CD4-positive, alpha-beta T cell (primary cell): ENCODE measurements at places on chromosomes 11 and 22.
A peak's percentile ranks its signal among the peaks of the same experiment; 100 is the strongest.

DNA sequence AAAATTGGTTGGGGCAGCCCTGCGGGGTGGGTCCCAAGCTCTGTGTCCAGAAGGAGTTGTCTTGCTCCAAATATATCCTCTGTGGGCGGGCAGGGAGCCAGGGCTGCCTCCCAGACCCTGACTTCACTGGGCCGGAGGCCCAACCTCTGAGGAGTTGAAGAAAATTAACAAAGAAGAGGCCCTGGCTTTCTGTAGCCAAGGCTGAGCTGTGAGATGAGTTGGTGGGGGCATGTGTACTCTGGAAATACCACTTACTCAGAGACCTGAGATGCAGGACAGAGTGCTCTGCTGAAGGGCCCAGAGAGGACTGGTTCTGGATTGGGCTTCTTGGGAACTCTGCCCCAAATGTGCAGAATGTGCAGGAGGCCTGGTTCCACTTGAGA is 96.3 kb downstream of the SWAP70 start:
- DNase-seq: no peak
- no peaks in the 10 kb centered on the region for H3K27me3 ChIP-seq
- peaks cover 21% of the 10 kb centered on the region for H3K4me1 ChIP-seq
- H3K36me3 ChIP-seq: no peaks in the 10 kb centered on the region

DNA sequence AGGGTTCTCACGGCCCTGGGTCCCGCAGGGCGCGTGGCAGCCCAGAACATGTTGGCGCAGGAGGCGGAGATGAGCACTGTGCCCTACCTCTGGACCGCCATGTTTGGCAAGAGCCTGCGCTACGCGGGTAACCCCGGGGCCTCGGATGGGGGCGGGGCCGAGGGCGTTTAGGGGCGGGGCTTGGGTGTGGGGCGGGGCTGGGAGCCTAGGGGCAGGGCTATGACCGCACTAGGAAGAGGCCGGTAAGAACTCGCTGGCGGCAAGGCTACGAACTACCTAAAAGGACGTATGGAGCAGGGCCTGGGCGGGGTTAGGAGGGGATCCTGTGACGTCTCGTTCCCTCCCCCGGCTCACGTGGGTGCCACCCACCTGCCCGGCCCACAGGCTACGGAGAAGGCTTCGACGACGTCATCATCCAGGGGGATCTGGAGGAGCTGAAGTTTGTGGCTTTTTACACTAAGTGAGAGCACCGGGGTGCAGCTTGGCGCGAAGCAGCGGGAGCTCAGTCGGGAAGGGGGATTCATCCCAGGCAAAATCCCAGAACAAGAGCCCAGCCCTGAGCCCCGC is 2.8 kb upstream of the LZTR1 start:
- DNase-seq: peak; percentile 45
- peaks cover 46% of the 10 kb centered on the region for H3K4me1 ChIP-seq
- H3K27me3 ChIP-seq: no peaks in the 10 kb centered on the region
- no peak overlapping the region for H3K27ac ChIP-seq
- H3K36me3 ChIP-seq: peaks cover 6% of the 10 kb centered on the region

DNA sequence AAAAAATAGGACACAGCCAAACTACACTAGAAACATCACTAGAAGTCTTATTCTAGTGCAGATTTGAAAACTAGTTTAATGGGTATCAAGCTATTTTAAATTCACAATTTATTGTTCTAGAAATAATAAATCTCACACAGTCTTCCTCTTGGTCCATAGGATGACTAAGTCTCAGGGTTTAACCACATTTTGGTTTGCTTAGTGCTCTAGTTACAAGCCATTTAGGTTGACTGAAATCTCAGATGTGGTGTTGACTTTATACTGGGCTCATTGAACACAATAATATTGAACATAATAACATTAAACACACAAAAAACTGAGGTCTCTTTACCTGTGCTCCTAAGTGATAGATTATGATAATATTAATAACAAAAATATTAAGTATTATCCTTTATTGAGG is 760.3 kb upstream of the CCDC179 start:
- H3K36me3 ChIP-seq: no peaks in the 10 kb centered on the region
- no peak for DNase-seq
- no peak overlapping the region for H3K27ac ChIP-seq
- H3K27me3 ChIP-seq: no peaks in the 10 kb centered on the region
- H3K4me3 ChIP-seq: no peak overlapping the region

DNA sequence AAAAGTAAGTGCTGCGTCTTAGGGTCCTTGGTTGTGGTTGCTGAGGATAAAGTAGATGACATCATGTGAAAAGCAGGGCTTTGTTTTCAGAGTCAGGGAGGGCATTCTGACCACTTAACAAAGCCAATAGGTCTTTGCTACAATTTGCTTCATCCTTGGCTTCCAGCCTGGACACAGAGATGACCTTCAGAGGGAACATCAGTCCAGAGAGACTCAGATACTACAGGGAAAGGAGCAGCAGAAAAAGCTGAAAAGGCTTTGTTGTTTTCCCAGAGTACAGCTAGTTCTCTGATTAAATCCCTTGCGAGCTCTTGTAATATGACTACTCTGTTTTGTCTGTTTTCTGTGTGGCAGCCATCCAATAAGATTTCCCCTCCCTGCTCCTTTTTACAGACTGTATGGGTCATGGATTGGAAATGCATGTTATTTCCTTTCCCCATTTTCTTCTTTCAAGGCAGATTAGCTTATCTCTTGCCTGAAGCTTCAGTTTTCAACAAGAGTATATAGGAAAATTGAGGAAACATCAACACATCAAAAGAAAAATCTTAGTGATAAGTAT is 31.9 kb downstream of the ATG13 start:
- H3K27ac ChIP-seq: no peak overlapping the region
- H3K4me3 ChIP-seq: no peak overlapping the region
- DNase-seq: no peak

DNA sequence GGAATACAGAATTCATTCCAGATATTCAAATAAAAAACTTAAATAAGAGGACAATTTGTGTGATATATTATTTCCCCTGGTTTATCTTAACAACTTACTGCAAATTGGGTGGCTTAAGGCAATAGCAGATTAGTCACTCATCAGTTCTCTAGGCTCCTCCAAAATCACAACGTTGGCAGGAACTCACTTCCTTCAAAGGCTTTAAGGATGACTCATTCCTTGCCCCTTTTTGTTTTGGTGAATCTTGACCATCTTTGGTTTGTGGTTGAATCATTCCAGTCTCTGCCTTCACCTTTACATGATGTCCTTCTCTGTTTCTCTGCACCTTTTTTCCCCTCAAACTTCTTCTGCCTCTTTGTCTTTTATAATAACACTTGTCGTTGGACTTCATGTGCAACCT is 3.4 kb downstream of the OR10AG1 start:
- no peaks in the 10 kb centered on the region for H3K27me3 ChIP-seq
- no peak overlapping the region for H3K4me3 ChIP-seq
- H3K27ac ChIP-seq: no peak overlapping the region
- no peaks in the 10 kb centered on the region for H3K36me3 ChIP-seq

DNA sequence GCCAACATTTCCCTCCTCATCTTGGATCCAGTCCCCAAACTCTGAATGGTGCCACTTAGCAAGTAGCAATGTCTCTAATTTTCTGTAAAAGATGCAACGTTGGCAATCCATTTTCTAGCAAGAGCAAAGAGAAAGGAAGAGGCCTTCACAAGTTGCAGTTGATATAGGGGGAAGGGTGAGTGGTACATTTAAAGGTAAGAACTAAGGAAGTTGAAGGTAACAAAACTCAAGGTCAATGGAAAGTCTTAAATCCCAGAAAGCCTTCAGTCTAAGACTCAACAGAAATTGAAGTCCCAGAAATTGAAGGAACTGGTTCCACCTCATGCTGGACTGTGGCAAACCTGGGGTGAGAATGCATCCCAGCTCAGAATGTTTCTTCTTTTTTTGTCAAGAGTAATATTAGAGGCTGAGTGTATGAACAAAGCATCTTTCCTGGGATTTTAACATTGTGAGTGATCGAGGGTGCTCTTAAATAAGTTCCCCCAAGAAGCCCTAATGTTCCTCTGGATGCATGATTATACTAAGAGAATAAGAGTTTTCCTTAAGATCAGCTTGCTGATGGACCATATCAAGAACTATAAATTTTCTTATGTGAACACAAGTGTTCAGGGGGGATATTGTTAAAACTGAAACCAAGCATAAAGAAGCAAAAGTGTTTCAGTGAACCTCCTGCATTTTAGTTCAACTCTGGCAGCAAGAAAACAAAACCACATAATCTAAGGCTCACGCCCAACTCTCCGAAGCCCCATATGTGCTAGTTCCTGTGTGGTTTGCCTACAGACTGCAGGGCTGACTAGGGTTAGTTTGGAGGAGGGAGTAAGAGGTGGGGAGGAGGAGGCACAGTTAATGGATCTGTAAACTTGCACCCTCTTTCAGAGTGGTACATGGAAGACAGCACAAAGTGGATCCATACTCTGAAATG is at the start of gene GRAP2:
TSS of gene GRAP2 (plus strand) at position 779 of the 922 bp plus-strand sequence. CDS start 46,023 bp downstream, outside the sequence.
- no peaks in the 10 kb centered on the region for H3K36me3 ChIP-seq
- H3K4me3 ChIP-seq: peak within 1 kb of the TSS; percentile 70
- no peaks in the 10 kb centered on the region for H3K27me3 ChIP-seq
- H3K4me1 ChIP-seq: peaks cover 28% of the 10 kb centered on the region
- peak within 1 kb of the TSS; percentile 53 for H3K27ac ChIP-seq

DNA sequence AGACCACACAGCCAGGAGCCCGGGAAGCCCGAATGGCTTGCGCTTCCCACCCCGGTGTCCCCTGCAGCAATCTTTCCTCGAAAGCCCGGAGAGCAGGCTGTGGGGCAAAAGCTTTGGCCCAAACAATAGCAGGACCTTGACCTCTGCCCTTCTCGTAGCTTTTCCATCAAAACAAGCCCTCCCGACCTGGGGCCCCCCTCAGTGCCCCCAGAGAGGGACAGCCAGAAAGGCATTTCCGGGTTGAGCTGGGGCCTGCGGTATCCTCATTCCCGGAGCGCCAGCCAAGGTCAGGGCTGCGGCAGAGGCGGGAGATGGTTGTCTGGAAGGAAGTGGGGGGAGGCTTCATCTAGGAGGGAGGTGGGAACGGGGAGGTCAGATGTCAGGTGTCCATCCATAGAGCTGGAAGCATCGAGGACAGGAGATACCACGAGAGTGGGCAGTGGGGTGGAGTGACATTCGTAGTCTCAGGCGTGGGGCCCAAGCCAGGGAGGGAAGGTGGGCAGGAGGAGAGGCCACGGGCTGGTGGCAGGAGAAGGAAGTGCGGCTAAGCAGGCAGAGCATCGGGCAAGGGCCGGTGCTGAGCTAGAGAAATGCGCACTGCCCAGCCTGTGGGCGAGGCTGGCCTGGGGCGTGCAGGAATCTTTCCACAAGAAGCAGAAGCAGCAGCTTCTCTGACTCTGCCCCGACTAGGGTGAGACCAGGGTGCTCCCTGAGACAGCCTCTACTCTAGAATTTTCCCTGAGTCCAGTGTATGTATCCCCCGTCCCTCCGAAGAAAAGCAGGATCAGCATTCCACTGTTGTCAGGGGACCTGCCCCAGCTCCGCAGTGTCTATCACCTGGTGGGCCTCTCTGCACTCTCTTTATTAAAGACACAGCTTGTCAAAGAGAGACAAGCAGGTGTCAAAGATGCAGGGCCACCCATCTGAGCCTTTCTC is 14.3 kb downstream of the PDGFB start:
- no peak overlapping the region for H3K4me3 ChIP-seq
- H3K4me1 ChIP-seq: peaks cover 20% of the 10 kb centered on the region
- peaks cover 22% of the 10 kb centered on the region for H3K27me3 ChIP-seq
- DNase-seq: no peak
- peaks cover 65% of the 10 kb centered on the region for H3K36me3 ChIP-seq
- H3K27ac ChIP-seq: no peak overlapping the region

DNA sequence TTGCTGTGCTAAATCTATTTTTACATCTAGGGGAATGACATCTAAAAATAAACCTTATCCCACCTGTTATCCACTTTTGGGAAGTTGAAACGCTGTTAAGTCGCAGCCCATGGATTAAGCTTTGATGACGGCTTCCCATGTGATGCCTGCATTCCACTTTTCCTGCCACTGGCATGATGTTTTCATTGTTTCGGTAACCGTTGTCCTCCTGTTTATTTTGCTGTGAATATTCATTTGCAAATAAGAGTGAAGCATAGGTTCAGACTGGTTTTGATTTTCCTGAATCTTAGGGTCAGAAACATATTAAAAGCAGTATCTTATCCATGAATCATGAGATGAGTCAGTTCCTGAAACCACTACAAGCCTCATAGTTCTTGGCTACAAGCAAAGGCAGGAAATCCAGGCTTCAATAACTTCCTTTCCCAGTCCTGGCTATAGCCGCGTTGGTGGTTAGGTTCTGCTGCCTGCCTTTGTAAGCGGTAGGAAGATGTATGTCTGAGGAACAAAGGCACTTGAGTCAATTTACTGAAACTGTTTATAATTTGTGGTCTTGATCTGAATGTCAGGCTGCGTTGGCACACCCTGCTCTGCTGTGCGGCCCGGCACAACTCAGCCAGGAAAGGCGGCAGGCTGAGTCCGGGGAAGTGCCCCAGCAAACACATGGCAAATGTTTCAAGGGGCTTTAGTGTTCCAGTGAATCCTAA is 19.4 kb downstream of the TEAD1 start:
- H3K27ac ChIP-seq: no peak overlapping the region
- H3K36me3 ChIP-seq: no peaks in the 10 kb centered on the region
- no peak for DNase-seq
- H3K4me3 ChIP-seq: no peak overlapping the region
- peaks cover 3% of the 10 kb centered on the region for H3K4me1 ChIP-seq
- peaks cover 40% of the 10 kb centered on the region for H3K27me3 ChIP-seq

DNA sequence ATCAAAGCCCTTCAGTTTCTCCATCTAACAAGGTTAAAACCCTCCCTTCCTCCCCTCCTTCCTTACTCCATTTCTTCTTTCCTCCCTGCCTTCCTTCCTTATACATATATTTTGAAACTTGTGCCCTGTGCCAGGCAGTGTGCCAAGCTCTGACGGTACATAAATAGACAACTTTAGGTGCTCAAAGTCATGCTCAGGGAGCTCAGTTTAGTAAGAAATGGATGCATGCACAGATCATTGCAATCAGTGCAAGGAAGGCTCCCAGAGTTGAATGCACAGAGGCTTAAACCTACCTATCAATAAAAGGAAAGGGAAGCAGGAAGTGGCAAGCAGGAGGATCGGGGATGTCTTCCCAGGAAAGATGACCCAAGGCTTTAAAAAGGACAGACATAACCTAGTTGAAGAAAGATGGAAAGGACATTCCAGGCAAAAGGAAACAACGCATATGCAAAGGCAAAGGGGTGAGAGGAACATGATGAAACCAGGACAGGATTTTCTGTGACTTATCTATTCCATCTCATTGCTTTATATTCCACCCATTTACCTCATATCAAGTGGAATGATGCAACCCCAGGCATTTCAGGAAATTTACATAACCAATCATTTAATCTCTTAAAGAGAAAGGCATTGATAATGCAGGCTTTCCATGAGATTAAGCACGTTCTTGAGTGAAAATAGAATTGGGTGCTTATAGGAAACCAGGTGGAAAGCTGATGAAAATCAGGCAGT is 13.2 kb downstream of the FZD4 start:
- H3K27me3 ChIP-seq: no peaks in the 10 kb centered on the region
- no peak overlapping the region for H3K4me3 ChIP-seq
- H3K4me1 ChIP-seq: no peaks in the 10 kb centered on the region
- no peaks in the 10 kb centered on the region for H3K36me3 ChIP-seq
- H3K27ac ChIP-seq: no peak overlapping the region

GRCh38 chr11:4642043-4642442 is 1.7 kb upstream of the OR51E1 start:
- no peak for DNase-seq
- no peaks in the 10 kb centered on the region for H3K36me3 ChIP-seq
- no peak overlapping the region for H3K27ac ChIP-seq
- peaks cover 6% of the 10 kb centered on the region for H3K27me3 ChIP-seq
- peaks cover 3% of the 10 kb centered on the region for H3K4me1 ChIP-seq
